Esophagus squamous epithelium (tissue), 5 donors: ENCODE measurements at places on chromosomes 2 and 18.

DNA sequence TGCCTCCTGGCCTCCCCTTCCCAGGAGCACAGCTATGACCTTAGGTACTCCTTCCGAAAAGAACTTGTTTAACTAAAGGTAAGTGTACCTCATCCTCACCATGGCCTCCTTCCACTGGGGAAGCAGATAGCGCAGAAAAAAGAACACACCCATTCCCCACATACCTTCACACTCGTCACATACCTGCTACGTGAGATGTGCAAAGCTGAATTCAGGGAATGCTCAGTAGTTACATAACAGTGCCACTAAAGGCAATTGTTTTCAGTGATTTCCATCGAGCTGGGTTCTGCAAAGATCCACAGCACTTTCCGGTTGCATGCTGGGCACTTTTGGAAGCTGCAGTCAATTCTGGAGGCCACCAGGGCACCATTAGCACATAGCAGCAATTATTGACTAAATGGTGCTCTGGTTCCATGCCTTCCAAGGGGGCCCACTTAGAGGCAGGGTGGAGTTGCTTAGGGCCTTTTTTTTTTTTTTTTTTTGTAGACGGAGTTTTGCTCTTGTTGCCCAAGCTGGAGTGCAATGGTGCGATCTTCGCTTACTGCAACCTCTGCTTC lies 41.0 kb downstream of the PAX8 start:
- no peak for DNase-seq

GRCh38 chr2:38323623-38324022 lies 53.5 kb downstream of the ATL2 start:
- no peak for DNase-seq

DNA sequence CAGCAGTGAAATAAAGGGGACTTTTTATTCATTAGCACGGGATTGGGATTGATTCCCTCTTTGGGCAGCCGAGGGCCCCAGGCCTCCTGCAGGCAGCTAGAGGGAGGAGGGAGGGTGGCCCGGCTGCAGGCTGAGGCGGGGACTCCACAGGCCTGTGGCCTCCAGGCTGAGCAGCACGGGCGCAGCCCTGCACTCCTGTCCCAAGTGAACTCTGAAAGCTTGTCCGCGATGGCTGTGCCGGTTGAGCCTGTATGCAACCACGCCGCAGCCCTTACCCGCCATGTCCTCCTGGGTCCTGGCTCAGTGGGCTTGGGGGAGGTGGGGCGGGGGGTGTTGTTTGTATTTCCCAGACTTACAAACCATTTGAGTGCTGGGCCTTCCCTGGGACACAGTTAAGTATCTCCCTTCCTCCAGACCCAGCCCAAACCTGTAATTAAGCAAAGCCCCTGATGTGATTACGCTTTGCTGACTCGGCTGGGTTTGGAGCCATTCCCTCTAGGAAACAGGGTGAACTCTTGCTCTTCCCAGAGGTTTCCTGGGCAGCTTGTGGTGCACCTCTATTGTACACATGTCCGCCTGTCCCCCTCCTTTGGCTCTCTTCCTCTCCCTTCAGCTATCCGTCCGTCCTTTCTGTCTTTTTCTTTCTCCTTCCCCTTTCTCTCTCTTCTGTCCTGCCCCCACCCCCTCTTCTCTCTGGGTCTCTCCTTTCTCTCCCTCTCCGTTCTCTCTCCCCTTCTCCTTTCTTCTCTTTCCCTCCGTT lies 5.3 kb downstream of the GLI2 start:
- DNase-seq: no peak

DNA sequence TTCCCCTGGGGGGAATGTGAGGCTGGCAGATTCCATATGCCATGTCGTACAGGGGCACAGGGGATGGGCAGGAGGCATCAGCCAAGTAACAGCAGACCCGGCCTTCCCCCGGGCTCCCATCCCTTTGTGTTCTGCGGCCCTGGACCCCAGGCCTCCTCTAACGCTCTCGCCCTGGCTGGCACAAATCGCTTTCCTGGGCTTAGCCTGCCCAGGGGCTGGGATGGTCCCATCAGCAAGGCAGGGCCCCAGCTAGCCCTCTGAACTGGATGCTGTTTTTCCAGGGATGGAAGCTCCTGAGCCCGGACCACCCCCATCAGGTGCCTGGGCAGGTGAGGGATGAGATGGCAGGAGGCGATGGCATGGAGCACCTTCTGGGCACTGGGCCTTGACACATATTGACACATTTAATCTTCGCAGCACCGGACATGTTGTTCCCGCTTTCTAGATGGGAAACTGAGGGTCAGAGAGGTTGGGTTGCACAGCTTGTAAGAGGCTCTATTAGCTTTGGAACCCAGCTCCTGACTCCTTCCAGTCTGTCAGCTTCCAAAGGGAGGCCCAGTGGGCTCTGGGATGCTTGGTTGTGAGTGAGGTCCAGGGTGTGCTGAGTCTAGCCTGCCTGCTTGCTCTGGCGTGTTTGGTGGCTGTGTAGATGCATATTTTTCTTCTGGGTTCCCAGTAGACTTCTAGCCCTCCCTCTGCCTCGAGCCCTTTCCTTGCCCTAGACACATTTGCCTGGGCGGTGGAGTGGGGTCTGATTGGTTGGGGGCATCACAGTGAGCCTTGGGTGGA lies 40.3 kb downstream of the GLI2 start:
- no peak for DNase-seq

- DNase-seq: no peak
These were observed 47.6 kb downstream of the HNRNPLL start for GRCh38 chr2:38554973-38555595.

- no peak for DNase-seq
These were observed 484.7 kb upstream of the NRP2 start for GRCh38 chr2:205197468-205198139.

DNA sequence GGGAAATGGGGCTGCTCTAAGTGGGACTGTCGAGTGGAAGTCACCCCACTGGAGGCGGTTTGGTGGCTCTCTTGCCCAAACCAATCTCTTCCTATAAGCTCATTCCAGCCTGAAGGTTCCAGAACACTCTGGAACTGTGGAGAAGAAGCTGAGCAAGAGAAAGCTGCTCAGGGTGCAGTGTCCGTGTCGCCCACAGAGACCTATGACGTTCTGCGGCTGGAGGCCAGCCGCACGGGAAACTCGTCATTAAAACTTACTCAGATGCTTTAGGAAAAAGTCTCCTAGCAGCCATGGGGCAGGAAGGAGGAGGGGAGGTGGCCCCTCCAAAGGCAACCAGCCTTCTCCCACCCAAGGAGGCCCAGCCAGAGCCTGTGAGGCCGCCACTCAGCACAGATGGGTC lies 41.7 kb downstream of the ADCY3 start:
- no peak for DNase-seq

DNA sequence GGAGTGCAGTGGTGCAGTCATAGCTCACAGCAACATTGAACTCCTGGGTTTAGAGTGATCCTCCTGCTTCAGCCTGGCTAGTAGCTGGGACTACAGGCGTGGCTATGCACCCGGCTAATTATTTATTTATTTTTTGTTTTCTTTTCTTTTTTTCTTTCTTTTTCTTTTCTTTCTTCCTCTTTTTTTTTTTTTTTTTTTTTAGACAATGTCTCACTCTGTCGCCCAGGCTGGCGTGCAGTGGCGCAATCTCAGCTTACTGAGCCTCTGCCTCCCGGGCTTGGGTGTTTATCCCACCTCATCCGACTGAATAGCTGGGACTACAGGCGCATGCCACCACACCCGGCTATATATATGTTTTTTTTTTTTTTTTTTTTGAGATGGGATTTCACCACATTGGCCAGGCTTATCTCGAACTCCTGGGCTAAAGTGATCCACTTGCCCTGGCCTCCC lies 1.4 kb upstream of the ANXA4 start:
- DNase-seq: no peak

- DNase-seq: no peak
These were observed 36.1 kb upstream of the CAB39 start for GRCh38 chr2:230676546-230676945.

DNA sequence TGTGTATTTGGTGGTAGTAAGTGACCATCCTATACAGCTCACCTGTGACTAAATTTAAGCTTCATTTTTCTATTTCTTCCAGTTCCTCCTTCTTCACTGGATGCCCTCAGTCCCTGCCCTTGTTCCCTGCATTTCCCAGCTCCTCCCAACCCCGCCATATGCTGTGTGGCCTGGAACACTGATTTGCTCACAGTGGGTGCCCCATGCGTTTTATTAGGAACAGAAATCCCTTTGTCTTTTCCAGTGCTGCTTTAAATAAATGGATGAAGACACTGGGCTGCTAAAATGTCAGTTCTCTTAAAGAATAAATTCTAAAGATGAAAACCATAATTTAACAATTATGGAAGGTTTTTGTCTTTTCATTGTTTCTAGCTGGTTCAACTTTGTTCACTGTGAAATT lies 477.3 kb downstream of the DCDC2C start:
- no peak for DNase-seq

DNA sequence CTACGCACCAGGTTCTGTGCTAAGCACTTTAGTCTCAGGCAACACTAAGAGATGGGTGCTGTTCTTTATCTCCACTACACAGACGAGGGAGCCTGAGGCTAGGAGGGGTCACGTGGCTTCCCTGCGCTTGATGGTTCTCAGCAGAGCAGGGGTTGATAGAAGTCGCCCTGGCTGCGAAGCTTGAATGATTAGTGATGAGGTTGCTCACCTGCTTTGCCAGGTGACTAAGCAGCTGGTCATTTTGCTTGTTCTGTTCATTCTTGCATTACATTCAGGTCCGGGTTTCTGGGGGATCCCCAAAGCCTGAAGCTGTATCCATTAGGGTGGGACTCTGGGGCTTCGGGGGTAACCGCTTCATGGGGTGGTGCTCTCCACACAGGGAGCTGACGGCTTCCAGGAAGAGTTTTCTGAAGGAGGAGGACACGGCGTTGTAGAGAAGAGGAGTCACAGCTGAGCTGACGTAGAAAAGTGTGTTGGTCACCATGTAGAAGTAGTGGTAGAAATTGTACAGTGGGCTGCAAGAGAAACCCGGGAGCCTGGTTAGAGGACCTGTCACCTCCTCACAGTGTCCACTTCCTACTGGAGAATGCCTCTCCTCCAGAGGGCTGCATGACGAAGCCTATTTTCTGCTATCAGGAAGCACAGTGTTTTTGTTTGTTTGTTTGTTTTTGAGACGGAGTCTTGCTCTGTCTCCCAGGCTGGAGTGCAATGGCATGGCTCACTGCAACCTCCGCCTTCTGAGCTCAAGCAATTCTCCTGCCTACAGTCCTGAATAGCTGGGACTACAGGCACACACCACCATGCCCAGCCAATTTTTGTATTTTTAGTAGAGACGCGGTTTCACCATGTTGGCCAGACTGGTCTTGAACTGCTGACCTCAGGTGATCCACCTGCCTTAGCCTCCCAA lies 11.5 kb downstream of the NTSR2 start:
- no peak for DNase-seq

DNA sequence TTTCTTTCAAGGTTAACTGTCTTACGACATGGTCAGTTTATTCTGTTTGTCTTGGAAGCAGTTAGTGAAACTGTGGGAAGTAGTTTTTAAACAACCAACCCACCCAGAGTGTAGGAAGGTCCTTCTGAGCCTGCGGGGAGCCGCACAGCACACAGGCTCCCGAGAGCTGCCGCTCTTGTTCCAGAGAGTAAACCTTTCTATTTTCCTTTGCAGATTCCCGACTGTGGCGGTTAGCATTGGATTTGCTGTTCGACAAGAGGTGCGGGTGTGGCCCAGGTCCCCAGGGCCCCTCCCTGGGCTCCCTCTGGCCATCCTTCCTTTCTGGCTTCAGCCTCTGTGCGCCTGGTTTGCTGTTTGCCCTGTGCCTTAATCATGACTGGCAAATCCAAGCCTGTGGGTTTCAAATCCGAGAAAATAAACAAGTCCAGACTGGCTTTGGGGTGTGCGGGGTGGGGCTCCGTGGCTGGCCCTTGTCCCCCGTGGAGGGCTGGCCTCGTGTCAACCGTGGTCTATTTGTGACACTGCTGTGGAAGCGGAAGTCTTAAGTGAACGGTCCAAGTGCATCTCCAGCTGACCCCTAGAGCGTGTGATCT lies 30.7 kb downstream of the IMPA2 start:
- no peak for DNase-seq

GRCh38 chr2:124704071-124704925 lies 679.2 kb downstream of the CNTNAP5 start:
- no peak for DNase-seq

GRCh38 chr2:11750422-11750821 lies 4.0 kb downstream of the LPIN1 start:
- no peak for DNase-seq

- no peak for DNase-seq
These were observed 21.2 kb downstream of the MRPL33 start for GRCh38 chr2:27792759-27793158.

- no peak for DNase-seq
These were observed 14.7 kb upstream of the HOXD1 start for GRCh38 chr2:176173567-176174381.

DNA sequence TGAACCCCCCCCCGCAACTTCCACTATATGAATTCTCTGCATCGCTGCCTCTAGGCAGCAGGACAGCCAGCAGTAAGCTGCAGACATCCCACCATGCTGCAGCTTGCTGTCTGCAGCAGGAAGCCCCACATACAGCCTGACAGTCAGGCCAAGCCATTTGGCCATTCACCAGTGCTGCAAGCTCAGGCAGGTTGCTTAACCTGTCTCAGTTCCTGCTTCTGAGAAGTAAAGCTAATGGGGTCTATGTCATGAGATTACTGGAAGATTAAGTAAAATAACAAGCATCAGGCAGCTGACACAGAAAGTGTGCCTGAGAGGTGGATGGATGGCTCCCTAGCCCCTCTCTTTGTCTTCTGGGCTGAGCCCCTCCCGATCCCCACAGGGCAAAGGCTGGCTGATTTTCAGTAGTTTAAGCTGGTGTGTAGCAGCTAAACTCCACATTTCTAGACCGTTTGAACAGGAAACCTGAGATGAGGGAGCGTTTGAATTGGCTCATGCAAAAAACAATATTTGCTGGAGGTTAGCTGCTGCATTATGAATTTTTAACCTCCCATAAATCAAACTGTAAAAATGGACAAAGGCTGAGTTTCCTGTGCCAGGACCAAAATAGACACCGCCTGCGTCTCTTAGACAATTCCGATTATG lies 193.8 kb upstream of the ARL4C start:
- no peak for DNase-seq

DNA sequence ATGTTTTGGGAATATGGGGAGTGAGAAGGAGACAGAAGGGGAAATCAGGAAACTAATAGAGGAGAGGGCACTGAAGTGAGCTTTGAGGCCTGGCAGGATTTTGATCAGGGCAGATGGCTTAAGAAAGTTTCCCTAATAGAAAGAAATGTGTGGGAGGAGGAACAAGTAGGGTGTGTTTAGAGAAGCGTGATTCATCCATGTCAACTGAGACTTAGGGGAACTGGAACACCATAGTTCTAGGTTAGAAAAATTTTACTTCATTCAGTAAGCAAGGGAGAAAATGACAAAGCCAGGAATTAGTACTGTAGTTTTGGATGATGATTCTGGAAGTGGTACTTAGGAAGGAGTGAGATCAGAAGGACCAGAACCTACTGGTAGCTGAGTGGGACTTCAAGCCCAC lies 296.0 kb downstream of the PLCL1 start:
- no peak for DNase-seq

DNA sequence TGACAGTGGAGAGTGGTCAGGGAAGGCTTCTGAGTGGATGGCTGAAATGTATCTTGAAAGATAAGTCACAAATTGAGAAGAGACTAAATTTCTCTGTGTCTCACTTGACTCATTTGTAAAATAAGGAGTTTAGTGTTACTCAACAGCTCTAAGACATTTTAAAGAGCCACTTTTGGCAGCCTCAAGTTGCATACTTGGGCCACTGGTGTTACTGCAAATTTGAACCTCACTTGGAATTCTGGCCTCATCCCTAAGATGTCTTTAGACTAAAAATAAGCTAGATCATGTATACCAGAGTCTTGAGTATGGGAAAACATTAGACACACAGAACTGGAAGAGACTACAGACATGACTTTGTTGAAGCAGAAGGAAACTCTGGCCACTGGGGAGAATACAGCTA lies 4.5 kb upstream of the MTLN start:
- DNase-seq: no peak

- no peak for DNase-seq
These were observed 200.8 kb downstream of the TTC32 start for GRCh38 chr2:19700861-19701585.
